ENCODE measurements at places on chromosomes 2 and 18. TPM values are rescaled to one million over a fixed set of nuclear protein-coding genes. Genes with fewer than 3 reads are reported as not detected.

TTL gene
- 22.3 TPM for total RNA-seq

CABYR gene
- total RNA-seq = 1.2 TPM

DNA sequence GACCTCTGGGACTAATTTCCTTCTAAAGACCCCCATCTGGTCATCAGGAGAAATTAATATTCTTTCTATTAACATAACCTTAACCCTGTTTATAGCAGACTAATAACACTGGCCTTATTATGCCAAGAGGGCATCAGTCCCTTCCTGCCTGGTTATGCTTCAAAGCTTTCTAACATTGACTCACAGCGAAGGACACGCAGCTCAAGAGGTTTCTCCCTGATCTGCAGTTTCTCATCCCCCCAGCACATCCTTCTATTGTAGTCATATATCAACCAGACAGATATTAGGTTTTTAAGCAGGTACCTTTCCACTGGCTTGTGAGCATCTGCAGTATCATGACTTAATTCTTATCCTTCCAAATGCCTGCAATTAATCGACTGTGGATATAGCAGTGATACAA is 100.0 kb upstream of the CXCR4 start:
- H3K4me3 ChIP-seq = no peak overlapping the region
- DNase-seq = no peak
- no peak overlapping the region for H3K27ac ChIP-seq
- no peaks in the 10 kb centered on the region for H3K27me3 ChIP-seq
- no peaks in the 10 kb centered on the region for H3K36me3 ChIP-seq
- no peaks in the 10 kb centered on the region for H3K4me1 ChIP-seq

DNA sequence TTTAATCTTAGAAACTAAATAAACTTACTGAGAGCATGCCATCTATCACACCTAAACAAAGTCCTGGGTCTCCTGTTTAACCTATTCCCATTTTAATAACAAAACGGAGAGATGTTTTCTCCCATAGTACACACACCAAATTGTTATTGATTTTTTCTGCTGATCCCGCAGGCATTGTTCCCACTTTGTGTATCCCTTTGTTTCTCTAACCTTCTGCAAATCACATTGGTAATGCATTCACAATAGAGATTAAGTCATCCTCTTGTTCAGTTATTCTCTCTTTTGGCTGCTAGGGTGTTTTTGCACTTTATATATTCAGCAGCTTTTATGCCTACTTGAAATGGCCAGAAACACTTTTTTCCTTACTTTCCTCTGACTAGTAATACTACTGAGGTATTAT is 1071.9 kb upstream of the CDH2 start:
- DNase-seq = no peak
- no peak overlapping the region for H3K4me3 ChIP-seq
- H3K36me3 ChIP-seq = no peaks in the 10 kb centered on the region
- no peaks in the 10 kb centered on the region for H3K4me1 ChIP-seq
- H3K27ac ChIP-seq = no peak overlapping the region
- no peaks in the 10 kb centered on the region for H3K27me3 ChIP-seq

CDH20 gene
- total RNA-seq = under 0.01 TPM

DNA sequence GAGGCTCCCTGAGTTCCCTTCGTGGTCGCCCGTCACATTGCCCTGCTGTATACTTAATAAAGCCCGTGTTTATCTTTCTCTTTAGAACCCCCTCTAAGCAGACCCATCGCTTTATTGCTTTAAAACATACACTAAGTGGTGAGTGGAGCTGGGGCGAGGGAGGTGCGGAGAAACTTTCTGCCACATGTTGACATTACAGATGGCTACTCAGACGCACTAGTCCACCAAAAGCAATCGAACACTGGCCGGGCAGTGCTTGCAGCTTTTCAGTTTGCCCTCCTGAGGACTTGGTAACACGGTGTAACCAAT is 859 bp upstream of the COLEC12 start:
- H3K36me3 ChIP-seq = no peaks in the 10 kb centered on the region
- no peak overlapping the region for H3K27ac ChIP-seq
- DNase-seq = no peak
- peaks cover 28% of the 10 kb centered on the region for H3K4me1 ChIP-seq

DNA sequence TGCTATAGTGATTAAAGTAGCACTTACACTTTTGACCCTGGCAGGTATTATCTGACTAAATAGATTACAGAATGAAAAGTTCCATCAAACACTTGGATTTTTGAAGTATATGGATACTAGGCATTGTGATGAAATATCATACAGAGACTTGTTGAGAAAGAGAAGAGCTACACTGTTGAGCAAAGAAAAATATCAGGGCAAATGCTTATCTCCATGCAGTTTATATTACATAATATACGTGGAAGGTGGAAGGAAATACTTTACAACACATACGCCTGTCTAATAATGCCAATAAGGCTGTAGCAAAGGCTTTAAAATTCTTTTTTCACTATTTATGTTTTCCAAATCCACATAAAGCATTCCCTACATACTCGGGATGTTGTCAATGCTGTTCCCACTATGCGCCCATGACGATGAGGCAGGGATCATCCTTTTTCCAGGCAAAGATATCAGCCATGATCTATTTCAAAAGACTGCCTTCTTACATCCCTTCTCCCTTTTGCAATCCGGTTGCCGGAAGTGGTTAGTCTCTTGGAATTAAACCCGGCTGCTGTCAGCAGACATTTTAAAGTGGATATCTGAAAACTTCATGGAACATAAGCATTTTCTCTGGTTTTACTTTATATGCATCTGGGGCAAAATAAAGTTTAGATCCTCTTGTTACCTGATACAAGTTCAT is 92.6 kb upstream of the ITGA4 start:
- H3K4me1 ChIP-seq = no peaks in the 10 kb centered on the region
- DNase-seq = no peak
- H3K27me3 ChIP-seq = no peaks in the 10 kb centered on the region
- no peak overlapping the region for H3K4me3 ChIP-seq

DNA sequence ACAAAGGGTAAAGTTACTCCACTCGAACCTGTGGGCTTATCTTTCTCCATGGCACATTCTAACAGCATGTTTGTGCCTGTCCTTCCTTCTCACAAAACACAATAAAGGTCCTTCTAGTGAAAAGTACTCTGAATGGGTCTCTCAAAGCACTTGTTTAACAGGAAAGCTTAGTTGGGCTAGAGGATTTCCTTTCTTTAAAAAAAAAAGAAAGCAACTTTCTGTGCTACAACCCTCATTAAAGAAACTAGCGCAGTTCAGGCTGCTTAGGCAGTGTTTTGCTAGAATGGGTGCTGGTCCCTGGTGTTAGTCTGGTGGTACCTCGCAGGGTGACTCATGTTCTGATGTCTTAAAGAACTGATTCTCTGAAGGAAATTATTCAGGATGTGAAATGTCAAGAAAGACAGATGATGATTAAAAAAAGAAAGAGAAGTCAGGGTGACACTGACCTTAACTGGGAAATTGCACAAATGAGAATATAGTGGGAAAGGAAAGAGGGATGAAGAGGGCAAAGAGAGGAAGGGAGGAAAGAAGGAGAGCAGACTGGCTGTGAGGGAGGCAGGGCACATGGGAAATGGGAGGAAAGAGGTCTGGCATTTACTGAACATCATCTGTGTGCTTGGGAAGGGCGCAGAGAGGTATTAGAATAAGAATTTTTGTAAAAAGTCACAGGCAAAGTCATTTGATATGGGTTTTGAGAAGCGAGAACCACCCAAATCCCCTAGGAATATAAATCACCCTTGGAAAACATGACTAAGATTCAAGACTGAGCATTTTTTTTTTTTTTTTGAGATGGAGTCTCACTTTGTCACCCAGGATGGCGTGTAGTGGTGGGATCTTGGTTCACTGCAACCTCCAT is 74.9 kb downstream of the ATP8B1 start:
- no peaks in the 10 kb centered on the region for H3K36me3 ChIP-seq
- no peaks in the 10 kb centered on the region for H3K27me3 ChIP-seq
- no peak overlapping the region for H3K4me3 ChIP-seq
- no peak for DNase-seq

- H3K36me3 ChIP-seq = no peaks in the 10 kb centered on the region
- no peak for DNase-seq
These were observed 192.3 kb downstream of the MCFD2 start for GRCh38 chr2:46723346-46723745.

KLF7 gene
- 23.9 TPM for total RNA-seq

LOXHD1 gene
- total RNA-seq = not detected

GRCh38 chr2:6952101-6952500 is 34.9 kb downstream of the RNF144A start:
- no peaks in the 10 kb centered on the region for H3K27me3 ChIP-seq
- DNase-seq = no peak
- no peak overlapping the region for H3K27ac ChIP-seq
- H3K4me3 ChIP-seq = no peak overlapping the region
- H3K36me3 ChIP-seq = no peaks in the 10 kb centered on the region

DNA sequence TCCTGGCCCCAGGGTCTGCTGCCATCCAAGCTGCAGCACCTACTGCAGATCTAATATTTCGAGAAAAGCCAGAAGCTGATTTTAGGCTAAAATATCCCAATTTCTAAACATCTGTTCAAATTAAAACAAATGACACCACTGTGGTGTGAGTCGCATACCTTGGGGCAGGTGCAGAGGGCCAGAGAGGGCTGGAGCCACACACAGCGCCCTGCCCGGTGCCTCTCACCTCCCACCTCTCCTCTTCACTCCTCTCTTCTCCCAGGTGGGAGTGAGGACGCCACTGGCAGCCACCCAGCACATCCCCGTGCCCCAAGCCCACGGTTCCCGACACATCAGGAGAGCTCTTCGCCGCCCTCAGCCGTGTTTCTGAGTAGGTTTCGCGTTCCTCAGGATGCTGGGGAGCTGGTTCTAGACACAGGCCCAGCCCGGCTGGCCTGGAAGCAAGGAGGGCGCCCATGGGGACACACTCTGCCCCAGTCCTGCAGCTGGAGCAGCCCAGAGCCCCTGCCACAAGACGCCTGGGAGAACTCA is 21.4 kb downstream of the THAP4 start:
- no peak overlapping the region for H3K4me3 ChIP-seq
- no peaks in the 10 kb centered on the region for H3K27me3 ChIP-seq
- DNase-seq = no peak
- no peaks in the 10 kb centered on the region for H3K36me3 ChIP-seq

RAB6D gene
- not detected for total RNA-seq
